ENCODE measurements at places on chromosomes 6 and 20. TPM values are rescaled to one million over a fixed set of nuclear protein-coding genes. Genes with fewer than 3 reads are reported as not detected.

TMEM200A gene
- not detected for total RNA-seq

EMILIN3 gene
- not detected for total RNA-seq

SMLR1 gene
- not detected for total RNA-seq

FGD2 gene
- 0.31 TPM for total RNA-seq

ELOVL4 gene
- not detected for total RNA-seq

BPIFB2 gene
- total RNA-seq, result not detected

RCAN2 gene
- total RNA-seq, result not detected

CASS4 gene
- not detected for total RNA-seq

BCLAF1 gene
- total RNA-seq, result 69.3 TPM

SNAP91 gene
- not detected for total RNA-seq
